ENCODE measurements at places on chromosomes 13 and 19. TPM values are rescaled to one million over a fixed set of nuclear protein-coding genes. Genes with fewer than 3 reads are reported as not detected.

Gene COX7A1
- total RNA-seq = 0.64 TPM

Gene IQCN
- 1.3 TPM for total RNA-seq

Gene DAND5
- 0.14 TPM for total RNA-seq

Gene GIPR
- total RNA-seq = 4.6 TPM

Gene PSG1
- total RNA-seq = 0.52 TPM

Gene MEDAG
- total RNA-seq = 1.2 TPM

Gene WTIP
- 32.5 TPM for total RNA-seq

Gene SCGB2B2
- total RNA-seq = 0.31 TPM
